ENCODE measurements at places on chromosomes 5 and 9.

DNA sequence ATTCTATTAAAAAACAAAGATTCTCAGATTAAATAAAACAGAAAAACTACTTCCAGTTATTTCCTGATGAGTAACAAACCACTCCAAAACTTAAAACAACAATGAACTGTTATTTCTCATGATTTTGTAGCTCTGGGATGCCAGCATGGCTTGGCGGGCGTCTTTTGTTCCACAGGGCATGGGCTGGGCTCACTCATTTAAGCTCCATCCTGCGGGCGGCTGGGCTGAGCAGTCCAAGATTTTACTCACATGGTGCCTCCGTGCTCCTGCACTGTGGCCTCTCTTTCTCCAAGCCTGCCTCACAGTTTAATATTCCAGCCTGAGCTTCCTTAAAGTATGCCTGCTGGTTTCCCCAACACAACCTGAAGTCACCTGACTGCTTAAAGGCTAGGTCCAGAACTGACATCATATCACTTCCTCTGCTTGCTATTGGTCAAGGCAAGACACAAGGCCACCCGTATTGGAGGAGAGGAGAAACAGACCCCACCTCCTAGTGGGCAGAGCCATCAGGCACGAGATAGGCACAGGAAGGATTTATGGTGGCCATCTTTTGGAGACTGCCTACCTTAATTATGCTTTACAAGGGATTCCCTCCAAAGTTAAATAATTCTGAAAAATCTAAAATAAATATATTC lies 41.6 kb upstream of the ZBTB43 start:
- no peak for DNase-seq

GRCh38 chr5:71013575-71013974 lies 11.6 kb downstream of the NAIP start:
- no peak for DNase-seq

- no peak for DNase-seq
These were observed 3.1 kb upstream of the UNC13B start for GRCh38 chr9:35158501-35159280.

DNA sequence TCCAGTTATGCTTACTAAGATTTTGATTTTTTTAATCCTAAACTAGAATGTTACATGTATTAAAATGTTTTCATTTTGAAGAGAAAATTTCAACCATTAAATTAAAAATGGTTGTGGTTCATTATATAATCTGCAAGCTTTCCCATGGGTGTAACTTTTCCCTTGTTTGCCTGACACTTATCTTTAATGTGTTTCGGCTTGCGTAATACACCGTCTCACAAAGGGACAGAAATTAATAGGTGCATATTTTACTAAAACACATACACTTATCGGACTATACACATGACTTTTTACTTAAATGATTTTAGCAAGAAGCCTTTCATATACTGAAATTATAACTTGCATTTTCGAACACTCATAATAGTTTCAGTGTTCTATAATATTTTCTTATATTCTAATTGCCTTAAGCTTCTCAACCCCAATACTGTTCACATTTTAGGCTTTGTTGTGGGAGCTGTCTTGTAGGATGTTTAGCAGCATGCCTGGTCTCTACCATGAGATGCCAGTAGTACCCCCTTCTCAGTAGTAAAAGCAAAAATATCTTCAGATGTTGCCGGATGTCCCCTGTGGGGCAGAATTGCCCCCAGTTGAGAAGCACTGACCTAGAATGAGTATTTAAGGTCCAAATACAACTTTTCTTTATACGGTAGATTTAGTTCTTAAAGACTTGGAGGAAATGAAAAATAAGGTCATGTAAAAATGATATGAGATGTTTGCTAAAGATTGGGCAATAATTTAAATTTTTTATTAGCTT lies 28.6 kb downstream of the UGCG start:
- DNase-seq = no peak

- no peak for DNase-seq
These were observed 93.3 kb downstream of the CACNA1B start for GRCh38 chr9:137970686-137971476.

GRCh38 chr9:138120072-138120471 lies 242.5 kb downstream of the CACNA1B start:
- no peak for DNase-seq

DNA sequence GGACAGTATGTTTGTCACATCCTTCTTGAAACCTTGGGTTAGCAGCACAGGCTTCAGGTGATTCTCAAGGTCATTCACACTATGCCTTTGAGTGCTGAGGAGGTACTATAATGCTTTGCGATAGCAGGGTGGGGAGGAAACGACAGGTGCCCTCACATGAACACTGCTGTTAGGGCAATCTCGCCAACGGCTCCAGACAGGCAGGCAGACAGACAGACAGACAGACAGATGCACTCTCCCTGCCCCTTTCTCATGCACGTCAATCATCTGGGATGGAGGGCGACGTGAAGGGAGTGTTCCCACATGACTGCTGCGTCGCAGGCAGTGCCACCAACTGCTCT lies 82.9 kb downstream of the RAPGEF1 start:
- no peak for DNase-seq

DNA sequence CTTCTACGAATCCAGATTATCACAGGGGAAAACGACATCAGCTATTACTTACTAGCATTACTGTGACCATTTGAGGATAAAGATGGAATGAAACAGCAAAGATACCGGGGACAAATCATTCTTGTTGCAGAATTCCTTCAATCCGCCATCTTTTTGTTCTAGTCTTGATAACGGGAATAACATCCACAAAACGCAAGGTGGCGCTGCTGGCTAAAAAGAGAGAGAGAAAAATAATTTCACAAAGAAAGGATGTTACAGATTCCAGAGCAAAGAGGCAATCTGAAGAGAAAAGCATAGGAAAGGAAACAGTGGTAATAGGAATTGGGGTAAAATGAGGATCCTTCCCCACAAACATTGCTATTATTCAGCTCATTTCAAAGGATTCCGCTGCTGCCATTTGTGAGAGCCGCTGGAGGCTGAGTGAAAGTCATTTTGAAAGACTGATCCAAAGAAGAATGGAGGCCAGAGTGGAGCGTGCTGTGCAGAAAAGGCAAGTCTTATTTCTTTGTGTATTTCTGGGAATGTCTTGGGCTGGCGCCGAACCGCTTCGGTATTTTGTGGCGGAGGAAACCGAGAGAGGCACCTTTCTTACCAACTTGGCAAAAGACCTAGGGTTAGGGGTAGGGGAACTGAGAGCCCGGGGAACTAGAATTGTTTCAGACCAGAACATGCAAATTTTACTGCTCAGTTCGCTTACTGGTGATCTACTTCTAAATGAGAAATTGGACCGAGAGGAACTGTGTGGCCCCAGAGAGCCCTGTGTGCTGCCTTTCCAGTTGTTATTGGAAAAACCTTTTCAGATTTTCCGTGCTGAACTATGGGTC lies at the start of gene PCDHB7:
PCDHB7 (plus strand) TSS at position 264 of the 824 bp plus-strand sequence; CDS start at position 456, 192 bp downstream.
- no peak for DNase-seq

DNA sequence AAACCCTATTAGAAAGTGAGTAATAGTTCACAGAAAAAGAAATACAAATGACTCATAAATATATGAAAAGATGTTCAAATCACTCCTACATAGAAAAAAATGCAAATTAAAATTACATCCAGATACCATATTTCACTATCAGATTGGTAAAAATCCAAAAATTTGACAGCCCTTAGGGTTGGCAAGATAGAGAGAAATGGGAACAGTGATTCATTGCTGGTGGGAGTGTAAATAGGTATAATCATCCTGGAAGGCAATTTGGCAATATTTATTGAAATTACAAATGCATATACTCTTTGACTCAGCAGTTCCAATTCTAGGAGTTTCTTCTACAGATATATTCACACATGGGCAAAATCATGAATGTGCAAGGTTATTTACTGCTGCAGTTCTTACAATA lies 273.5 kb downstream of the NR2F1-AS1 start:
- DNase-seq = no peak

- DNase-seq = no peak
These were observed 532.9 kb downstream of the ANXA1 start for GRCh38 chr9:73684601-73685000.

DNA sequence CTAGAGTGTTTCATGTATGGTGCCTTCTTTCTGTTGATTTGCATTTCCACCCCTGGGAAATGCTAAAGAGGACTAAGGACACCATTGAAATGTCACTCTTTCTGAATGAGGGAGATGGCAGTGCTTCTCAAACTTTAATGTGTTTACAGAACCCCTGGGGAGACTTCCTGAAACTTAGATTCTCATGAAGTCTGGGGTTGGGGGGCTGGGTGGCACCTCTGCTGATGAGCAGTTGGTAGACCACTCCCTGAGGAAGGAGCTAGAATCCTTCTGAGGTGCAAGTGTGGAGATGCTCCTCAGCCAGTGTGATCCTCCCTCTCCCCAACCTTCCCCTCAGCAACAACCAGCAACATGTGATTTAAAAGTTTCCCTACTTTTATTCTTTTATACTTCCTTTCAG lies 546.8 kb downstream of the LRRC70 start:
- DNase-seq = no peak

DNA sequence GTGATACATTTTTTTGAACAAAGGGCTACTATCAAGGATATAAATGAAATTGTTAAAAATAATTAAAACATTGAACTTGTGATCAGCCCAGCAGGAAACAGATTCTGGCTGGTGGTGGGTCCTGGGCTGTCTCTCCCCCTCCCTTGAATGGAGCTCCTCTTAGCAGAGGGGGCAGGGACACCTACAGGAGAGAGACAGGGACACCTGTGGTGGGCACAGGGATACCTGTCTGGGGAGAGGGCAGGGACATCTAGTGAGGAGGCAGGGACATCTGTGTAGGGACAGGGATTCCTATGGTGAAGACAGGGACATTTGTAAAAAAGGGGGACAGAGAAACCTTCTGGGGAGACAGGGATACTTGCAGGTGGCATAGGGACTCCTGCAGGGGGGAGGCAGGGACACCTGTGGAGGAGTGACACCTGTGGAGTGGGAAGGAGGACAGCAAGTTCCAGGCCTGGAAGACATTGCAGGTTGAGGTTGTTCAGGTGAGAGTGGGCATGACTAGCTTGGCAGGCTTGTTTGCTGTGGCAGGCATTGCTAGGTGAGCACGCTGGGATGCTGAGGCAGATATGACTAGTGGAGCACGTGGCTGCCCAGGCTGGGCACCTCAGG lies 264.2 kb downstream of the IRX2 start:
- DNase-seq = no peak

GRCh38 chr9:85155352-85155751 lies 485.8 kb downstream of the NTRK2 start:
- no peak for DNase-seq

DNA sequence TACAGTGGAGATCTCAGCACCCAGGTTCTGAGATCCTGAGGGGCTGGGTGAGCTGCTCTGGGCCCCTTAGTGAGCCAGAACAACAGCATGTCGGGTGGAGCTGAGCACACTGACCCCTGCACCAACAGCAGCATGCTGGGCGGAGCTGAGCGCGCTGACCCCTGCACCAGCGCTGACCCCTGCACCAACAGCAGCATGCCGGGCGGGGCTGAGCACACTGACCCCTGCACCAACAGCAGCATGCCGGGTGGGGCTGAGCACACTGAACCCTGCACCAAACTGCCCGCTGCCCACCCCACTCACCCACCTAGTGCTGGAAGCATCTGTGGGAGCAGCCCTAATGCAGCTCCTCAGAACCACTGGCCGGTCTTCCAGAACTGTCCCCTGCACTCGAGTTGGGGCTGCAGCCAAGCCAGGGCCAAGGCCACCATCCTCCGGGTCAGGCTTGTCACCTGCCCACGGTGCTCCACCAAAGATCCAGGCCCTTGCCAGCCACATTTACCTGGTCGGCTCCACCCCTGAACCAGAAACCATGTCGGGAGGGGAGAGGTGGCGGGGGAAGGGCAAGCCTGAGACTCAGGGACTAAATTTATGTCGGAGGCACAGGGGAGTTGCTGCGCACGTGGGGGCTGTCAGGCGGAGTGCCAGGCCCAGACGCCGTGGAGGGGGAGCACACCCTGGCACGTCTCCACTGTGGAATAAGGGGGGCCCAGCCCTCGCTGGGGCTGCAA lies 80.3 kb downstream of the ADAMTS2 start:
- no peak for DNase-seq

DNA sequence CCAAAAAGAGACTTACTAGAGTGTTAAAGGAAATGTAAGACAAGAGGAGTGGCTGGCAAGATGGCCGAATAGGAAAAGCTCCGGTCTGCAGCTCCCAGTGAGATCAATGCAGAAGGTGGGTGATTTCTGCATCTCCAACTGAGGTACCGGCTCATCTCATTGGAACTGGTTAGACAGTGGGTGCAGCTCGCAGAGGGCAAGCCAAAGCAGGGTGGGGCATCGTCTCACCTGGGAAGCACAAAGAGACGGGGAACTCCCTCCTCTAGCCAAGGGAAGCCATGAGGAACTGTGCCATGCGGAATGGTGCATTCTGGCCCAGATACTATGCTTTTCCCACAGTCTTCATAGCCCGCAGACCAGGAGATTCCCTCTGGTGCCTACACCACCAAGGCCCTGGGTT lies 308.7 kb downstream of the AGTPBP1 start:
- DNase-seq = no peak

DNA sequence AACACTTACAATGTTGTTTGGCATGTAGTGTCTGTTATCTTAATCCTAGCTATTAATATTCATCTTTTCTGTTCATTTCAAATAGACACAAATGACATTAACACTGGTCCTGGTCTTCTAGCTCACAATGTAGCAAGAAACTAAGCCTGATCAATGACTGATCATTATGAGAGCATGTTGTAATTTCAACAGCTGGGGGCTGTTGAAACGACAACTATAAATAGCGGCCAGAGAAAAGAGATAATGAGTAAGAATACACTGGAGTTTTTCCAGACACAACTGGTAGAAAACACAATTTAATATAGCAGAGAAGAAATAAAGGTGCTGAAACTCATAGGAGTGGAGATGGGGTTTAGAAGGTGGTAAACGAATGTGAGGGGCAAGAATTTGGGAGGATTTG lies 89.2 kb downstream of the HTR4 start:
- DNase-seq = no peak

DNA sequence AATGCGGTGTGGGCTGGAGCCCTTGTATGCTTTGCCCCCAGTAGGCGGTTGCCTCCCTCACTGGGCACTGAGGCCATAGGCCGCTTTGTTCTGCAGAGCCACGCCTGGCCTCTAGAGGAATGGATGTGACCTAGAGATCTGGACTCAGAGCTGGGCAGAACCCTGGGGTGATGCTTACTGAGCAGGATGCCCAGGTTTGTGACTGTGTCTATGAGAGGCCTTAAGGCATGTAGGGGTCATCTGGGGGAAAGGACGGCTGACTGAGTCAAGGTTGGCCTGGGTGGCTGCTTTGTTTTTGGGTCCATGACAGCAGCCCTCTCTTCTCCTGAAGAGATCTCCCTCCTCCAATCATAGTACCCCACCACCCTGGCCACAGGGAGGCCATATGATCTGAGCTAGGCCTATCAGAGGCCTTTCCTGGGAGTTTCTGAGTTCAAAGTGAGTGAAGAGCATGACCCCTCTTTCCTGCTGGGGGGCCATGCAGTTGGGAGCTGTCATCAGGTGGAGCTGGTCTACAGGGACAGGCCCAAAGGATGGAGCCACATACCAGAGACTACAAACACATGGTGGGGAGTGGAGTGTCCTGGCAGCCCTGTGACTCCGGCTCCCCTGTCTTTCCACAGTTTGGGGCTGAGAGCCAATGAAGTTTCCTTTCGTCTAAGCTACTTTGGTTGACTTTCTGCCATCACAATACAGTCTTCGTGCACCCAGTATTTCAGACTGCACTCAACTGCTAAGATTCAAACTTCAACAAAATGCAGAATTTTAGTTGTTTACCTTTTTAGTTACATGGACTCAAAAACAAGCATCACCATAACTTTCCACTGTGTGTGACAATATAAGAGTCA lies 165.4 kb downstream of the AUH start:
- DNase-seq = no peak

GRCh38 chr5:140216478-140217074 lies 41.6 kb downstream of the CYSTM1 start:
- no peak for DNase-seq

GRCh38 chr5:74916831-74917710 lies 50.9 kb upstream of the FAM169A start:
- no peak for DNase-seq

GRCh38 chr9:125932012-125932411 lies 184.8 kb downstream of the PBX3 start:
- no peak for DNase-seq
